T-helper 17 cell (primary cell): ENCODE measurements at places on chromosomes 1 and 21. TPM values are rescaled to one million over a fixed set of nuclear protein-coding genes. Genes with fewer than 3 reads are reported as not detected.

DNA sequence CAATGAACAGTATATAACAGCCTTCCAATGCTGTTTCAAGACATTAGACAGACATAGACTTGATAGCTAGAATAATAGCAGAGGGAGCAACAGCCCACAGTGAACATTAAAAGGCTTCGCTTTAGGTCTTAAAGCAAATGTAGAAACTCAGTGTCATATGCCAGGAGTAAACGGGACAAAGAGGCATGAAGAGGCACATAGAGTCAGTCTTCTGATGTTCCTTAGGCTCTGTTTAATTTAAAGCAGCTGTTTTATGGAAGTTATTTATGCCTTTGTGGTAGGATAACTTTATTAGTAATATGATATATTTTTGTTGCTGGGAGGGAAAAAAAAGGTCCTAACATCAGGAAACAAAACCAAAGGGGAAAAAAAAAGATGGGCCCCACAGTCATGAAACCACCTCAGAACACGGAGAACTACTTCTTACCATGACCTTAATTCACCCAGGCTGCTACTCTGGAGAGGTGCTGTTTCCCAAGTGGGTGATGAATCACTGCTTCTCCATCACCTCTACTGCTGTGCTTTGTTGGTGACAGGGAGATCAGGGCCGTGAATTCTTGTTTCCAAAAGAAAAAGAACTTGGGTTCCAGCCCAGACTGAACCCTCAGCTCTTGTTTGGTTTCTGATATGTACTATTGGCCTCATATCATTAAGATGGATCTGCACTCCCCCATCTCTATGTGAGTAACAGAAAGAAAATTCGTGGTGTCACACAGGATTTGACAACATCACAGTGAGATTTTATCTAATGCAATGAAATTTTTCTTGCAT lies 616.9 kb downstream of the KIF26B start:
- DNase-seq, result no peak

GRCh38 chr1:113608399-113608798 lies 150.9 kb downstream of the PHTF1 start:
- DNase-seq, result no peak

DNA sequence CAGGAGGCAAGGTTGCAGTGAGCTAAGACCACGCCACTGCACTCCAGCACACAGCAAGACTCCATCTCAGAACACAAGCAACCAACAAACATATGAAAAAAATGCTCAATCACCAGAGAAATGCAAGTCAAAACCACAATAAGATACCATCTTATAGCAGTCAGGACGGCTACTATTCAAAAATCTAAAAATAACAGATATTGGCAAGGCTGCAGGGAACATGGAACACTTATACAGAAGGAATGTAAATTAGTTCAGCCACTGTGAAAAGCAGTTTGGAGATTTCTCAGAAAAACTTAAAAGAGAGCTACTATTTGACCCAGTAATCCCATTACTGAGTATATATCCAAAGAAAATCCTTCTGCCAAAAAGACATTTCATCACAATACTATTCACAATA lies 27.6 kb upstream of the POGK start:
- no peak for DNase-seq

GRCh38 chr1:18646091-18646785 lies 15.6 kb downstream of the PAX7 start:
- no peak for DNase-seq

- no peak for DNase-seq
Observed at GRCh38 chr1:204418174-204419063, 6.8 kb upstream of the PPP1R15B start.

Gene HSD3B1
- not detected for total RNA-seq

GRCh38 chr1:161930064-161930463 lies 93.6 kb downstream of the OLFML2B start:
- DNase-seq, result no peak

- no peak for DNase-seq
Observed at GRCh38 chr1:40384413-40384762, 10.9 kb downstream of the SMAP2 start.

- no peak for DNase-seq
Observed at GRCh38 chr1:9746211-9746610, 77.6 kb downstream of the CLSTN1 start.

Gene SHCBP1L
- total RNA-seq, result not detected

DNA sequence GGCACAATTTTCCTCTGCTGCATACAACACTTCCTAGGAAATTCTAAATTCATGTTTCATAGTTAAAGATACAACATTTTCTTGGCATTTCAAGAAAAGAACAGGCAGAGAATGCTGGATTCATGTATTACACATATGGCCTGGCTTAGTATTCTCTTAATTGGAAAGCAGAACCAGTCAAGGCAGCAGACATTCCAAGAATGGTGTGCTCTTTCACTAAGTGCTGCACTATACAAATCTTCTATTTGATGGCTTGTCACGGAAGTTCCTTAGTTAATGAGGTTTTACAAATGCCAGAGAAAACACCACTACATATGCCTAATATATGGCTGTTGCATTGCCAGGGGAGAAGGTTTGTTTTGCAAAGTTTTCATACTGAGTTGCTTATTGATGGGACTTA lies 80.8 kb upstream of the DYNLT5 start:
- DNase-seq, result no peak

Gene ESPN
- total RNA-seq, result 13.2 TPM

- no peak for DNase-seq
Observed at GRCh38 chr1:180271272-180272255, 41.5 kb downstream of the LHX4 start.

Gene EDARADD
- total RNA-seq, result 2.5 TPM

DNA sequence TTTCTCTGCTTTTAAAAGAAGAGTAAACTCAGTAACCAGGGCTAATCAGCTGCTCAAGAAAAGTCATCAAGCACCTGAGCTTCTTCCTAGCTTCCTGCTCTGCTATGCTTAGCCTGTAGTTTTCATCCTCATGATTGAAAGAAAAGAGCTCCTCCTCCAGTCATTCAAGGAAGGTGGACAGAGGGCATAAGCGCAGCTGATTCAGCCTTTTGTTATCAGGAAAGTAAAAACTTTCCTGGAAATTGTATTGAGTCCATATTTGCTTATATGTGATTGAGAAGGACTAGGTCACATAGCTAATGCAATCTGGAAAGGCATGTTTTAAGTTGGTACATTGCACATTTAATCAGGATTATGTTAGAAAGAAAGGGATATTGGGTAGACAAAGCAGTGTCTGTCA lies 8.5 kb upstream of the BACH1 start:
- no peak for DNase-seq
